ENCODE measurements at places on chromosomes 7 and 10. TPM values are rescaled to one million over a fixed set of nuclear protein-coding genes. Genes with fewer than 3 reads are reported as not detected.

DNA sequence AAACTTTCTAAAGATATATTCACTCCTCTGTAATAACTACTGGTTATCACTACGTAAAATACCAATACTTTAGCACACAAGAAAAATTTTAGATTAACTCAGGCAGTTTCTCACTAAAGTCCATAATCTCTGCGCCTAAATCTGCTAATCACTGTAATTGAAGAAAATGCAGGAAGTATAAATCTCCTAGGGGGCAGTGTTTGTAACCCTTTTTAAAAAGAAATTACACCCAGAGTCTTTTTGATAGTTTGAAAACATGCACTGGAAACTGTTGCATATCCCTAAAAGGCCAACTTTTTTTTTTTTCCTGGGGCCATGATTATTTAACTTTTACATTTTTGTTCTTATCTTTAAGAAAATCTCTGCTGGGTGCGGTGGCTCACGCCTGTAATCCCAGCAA lies 209.6 kb downstream of the KIAA1217 start:
- H3K4me1 ChIP-seq = no peaks in the 10 kb centered on the region
- H3K36me3 ChIP-seq = no peaks in the 10 kb centered on the region

GRCh38 chr10:115141254-115141653 lies 48.1 kb downstream of the ATRNL1 start:
- peak; percentile 41 for DNase-seq
- H3K27me3 ChIP-seq = no peaks in the 10 kb centered on the region
- no peak overlapping the region for H3K27ac ChIP-seq
- no peak overlapping the region for H3K4me3 ChIP-seq

The ABCC2 gene
- 1.8 TPM for total RNA-seq

The MMP21 gene
- total RNA-seq = not detected

The CH25H gene
- total RNA-seq = 13.0 TPM

- no peak overlapping the region for H3K27ac ChIP-seq
- H3K4me3 ChIP-seq = no peak overlapping the region
- peak; percentile 97 for DNase-seq
- H3K27me3 ChIP-seq = no peaks in the 10 kb centered on the region
- no peaks in the 10 kb centered on the region for H3K4me1 ChIP-seq
Observed at GRCh38 chr10:132458586-132459300, 61.7 kb downstream of the PWWP2B start.

- no peak overlapping the region for H3K4me3 ChIP-seq
- no peak overlapping the region for H3K27ac ChIP-seq
- no peaks in the 10 kb centered on the region for H3K27me3 ChIP-seq
- H3K36me3 ChIP-seq = no peaks in the 10 kb centered on the region
- peaks cover 30% of the 10 kb centered on the region for H3K4me1 ChIP-seq
Observed at GRCh38 chr10:49275896-49276295, 23.1 kb upstream of the C10orf71 start.

The ACSL5 gene
- total RNA-seq = 8.0 TPM

The SLC16A9 gene
- 1.2 TPM for total RNA-seq

The HKDC1 gene
- 2.9 TPM for total RNA-seq

DNA sequence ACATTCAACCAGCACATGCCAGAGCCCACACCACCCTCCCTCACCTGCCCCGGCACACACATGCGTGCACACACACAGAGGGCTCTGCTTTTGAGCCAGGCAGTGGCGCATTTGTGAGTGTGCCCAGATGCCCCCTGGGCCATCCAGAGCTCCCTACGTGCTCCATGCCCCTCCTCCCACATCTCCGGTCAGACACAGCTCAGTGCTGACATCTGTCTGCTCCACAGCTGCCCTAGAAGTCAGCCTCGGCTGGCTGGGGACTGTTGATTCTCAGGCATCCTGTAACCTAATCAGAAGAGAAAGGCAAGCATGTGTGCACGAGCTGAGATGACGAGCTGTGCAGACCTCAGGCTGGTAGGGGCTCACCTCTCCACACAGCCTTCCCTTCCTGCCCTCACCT lies 135.1 kb downstream of the ZMIZ1 start:
- DNase-seq = no peak
- peaks cover 76% of the 10 kb centered on the region for H3K36me3 ChIP-seq
- H3K4me1 ChIP-seq = no peaks in the 10 kb centered on the region
- no peaks in the 10 kb centered on the region for H3K27me3 ChIP-seq
- H3K4me3 ChIP-seq = no peak overlapping the region

- no peaks in the 10 kb centered on the region for H3K27me3 ChIP-seq
- peaks cover 7% of the 10 kb centered on the region for H3K36me3 ChIP-seq
- H3K27ac ChIP-seq = peak overlapping the region; percentile 8
- peak; percentile 94 for DNase-seq
Observed at GRCh38 chr10:61904733-61905725, 3.5 kb downstream of the ARID5B start.

The MCM10 gene
- 2.4 TPM for total RNA-seq

The DRGX gene
- under 0.01 TPM for total RNA-seq

DNA sequence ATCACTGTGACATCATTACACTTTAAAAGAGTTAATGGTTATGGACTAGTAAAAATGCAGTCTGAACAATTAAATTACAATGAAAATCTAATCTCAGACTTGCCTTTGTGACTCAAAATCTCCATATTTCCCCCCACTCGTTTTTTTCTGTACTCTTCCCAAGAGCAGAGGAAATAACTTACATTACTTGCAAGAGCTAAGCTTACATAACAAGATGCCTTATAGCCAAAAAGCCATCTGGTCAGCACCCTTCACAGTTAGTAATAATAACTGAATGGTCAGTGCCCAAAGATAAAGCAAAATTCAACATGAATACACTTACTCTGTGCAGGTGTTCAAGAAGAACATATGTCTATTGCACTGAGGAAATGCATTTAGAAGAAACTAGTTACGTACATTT lies 1381.5 kb upstream of the CELF2 start:
- H3K27me3 ChIP-seq = no peaks in the 10 kb centered on the region
- H3K27ac ChIP-seq = no peak overlapping the region
- no peak for DNase-seq
- H3K36me3 ChIP-seq = no peaks in the 10 kb centered on the region
- no peak overlapping the region for H3K4me3 ChIP-seq

The DNAH11 gene
- under 0.01 TPM for total RNA-seq

The FAM25G gene
- not detected for total RNA-seq
